Hematopoietic multipotent progenitor cell (in vitro differentiated cells): ENCODE measurements at places on chromosomes 7 and 10.

DNA sequence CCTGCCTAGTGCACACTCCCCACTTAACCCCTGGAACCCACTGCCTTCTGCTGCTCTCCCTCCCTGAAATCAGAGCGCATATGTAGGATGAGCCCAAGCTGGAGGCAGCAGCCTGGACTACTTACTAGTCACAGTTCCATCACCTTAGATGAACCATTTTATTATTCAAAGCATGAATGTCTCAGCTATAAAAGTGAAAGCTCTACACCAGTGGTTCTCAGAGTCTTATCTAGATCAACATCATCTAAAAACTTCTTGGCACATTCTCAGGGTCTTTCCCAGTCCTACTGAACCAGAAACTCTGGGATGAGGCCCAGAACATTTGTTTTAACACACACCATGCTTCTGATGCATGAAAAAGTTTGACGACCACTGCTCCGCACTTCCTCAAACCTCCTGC, 100.3 kb upstream of the ANK3 start:
- DNase-seq = no peak

- no peak for DNase-seq
These were observed 76.6 kb downstream of the GRM3 start for GRCh38 chr7:86720306-86720705.

GRCh38 chr10:115844591-115844990, 428.4 kb downstream of the GFRA1 start:
- no peak for DNase-seq

DNA sequence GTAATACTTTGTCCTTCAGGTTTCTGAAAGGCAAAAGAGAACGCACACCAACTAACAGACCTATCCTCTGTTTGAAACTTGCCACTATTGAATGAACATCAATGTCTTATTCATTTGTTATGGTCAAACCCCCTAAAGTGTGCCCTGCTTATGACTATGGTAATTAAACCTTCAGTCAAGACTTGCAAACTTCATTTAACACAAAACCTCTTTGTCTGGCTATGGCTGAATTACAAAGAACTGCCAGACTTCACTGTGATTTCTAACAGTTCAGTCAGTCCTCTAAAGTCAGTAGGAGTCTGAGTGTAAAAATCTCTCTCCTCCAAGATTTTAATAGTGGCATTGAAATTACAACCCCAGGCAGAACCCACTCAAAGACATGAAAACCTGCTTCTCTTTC, 702.5 kb upstream of the LRRN3 start:
- DNase-seq = no peak

DNA sequence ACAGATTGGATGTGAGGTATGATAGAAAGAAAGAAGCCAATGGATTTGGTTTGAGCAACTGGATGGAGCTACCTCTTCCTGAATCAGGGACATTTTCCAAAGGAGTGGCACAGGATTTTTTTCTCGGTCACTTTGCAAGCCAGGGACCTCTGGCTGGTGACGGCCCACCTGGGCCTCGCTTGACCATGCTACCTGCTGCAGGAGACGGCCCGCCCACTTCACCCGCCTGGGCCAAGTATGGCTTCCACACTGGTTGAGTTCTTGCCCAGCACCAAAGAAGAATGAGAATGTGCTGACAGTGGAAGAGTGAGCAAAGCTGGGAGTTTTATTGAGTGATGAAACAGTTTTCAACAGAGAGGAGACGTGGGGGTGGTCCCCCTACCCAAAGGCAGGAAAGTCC, 24.5 kb upstream of the SH3PXD2A start:
- DNase-seq = no peak

DNA sequence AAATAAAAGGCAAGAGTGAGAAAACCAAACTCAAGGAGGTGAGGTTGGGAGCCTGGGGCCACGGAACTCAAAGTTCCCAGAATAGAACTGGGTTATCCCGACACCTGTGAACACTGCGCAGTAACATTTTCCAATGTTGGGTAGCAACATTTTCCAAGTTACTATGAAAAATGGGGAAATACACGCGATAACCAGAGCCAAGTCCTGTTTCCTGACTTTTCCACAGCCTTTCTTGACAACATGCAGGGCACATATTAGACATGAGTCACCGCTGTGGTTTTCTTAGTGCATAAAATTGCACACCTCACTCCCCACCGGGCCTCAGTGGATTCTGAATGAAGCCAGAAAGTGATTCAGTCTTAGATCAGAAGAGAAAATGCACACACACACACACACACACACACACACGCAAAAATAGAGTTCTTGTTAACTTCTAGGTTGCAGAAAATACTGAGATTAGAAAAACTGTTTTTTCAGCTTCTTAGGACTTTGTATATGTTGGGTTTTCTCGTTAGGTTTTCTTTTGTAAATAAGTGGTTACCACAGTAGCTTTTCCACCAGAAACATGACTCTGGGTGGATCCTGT, 70.0 kb downstream of the CAMK1D start:
- DNase-seq = peak; percentile 84

DNA sequence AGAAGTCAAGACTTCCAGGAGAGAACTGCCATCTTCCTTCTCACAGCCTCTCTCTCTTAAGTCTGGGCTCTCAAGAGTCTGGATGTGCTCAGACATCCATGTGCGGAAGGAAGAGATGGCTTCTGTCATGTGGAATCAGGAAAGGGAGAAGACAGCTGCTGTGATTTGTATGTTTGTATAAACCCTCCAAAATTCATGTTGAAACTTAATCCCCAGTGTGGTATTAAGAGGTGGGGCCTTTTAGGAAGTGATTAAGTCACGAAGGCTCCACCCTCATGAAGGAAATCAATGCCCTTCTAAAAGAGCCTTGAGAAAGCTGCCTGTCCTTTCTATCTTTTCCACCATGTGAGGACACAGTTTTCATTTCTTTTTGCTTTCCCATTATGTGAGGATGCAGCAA, 73.9 kb upstream of the PTN start:
- no peak for DNase-seq

GRCh38 chr7:38584443-38585210, 46.5 kb downstream of the AMPH start:
- no peak for DNase-seq

- DNase-seq = no peak
These were observed 259.2 kb downstream of the GLRX3 start for GRCh38 chr10:130395248-130395936.

DNA sequence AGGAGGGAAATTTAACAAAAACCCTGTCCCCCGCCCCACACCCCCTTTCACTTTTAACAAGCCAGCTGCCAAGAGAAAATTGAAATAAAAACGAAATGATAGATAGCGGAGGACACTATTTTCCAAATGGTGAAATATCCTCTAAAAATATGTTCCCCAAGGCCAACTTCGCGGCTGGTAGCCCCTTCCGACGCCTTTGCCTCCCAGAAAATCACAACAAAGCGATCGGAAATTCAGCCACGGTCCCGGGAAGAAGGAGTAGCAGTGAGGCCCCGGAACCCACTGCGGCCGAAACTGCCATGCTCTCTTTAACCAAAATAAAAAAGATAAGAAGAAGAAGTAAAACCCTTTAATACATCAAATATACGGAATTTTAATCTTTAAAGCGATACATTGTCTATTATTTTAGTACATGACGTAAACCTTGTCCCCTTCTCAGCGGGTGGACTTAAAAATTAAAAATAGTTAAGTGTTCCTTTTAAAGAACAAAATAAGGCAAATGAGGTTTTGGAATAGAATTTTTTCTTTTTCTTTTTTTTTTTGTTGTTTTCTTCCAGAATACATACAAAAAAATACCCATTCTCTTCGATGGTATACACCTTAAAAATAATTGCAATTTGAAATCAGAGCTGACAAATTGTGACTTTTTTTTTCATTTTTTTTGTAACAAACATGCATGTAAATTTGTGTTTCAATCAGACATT, 3.9 kb downstream of the ZNF503 start:
- no peak for DNase-seq
